Activated T-helper 17 cell treated with anti-CD3 and anti-CD28 coated beads, Interleukin-2, amount 50 U/mL, for 72 hours (primary cell): ENCODE measurements at places on chromosomes 3 and 15. TPM values are rescaled to one million over a fixed set of nuclear protein-coding genes. Genes with fewer than 3 reads are reported as not detected.
A peak's percentile ranks its signal among the peaks of the same experiment; 100 is the strongest.

GRAMD1C gene
- total RNA-seq = 0.56 TPM

DNA sequence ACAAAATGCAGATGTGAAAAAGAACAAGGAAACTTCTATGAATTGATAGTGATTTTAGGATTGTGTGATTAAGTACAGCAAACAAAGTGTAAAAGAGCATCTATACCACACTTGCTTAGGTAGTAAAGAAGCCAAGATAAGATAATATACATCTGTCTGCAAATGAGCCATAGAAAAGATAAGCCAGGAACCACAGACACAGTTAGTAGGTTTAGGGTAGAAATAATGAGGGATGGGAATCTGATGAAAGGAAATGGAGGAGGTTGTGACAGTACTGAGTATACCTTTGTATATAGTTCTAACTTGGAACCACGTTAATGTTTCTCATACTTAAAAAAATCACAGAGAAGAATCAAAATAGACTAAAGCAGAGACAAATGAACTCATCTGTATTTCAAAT lies 54.0 kb downstream of the TCF12 start:
- no peak for ATAC-seq

DNA sequence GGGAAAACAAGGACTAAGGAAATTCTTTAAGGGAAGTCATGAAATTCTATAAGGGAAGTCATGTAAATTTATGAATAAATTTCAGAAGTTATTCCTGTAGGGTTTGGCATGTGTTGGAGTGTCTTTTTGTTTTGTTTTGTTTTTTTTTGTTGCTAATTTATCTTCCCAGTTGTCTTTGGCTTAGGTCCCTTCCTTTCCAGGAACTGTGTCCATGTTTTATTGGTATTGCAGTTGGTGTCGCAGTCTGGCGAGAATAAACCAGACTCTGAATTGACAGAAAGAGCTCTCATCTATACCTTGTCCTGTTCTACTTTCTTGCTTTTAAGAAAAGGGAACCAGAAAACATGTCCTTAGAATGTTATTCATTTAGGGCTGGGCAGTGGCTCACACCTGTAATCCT lies 57.6 kb downstream of the SGO1 start:
- ATAC-seq = no peak

DNA sequence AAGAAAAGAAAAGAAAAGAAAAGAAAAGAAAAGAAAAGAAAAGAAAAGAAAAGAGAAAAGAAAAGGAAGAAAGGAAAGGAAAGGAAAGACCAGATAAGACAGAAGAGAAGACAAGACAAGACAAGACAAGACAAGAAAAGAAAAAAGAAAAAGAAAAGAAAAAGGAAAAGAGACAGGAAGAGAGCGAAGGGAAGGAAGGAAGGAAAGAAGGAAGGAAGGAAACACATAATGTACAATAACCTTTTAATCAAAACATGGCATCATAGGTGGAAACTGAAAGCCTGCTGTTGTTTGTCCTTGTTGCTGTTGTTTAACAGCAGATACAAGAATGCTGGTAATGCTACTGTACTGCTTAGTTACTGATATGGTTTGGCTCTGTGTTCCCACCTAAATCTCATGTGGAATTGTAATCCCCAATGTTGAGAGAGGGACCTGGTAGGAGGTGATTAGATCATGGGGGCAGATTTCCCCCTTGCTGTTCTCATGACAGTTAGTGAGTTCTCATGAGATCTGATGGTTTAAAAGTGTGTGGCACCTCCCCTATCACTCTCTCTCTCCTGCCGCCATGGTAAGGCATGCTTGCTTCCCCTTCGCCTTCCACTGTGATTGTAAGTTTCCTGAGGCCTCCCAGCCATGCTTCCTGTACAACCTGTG lies 67.3 kb downstream of the MCF2L2 start:
- no peak for ATAC-seq

DNA sequence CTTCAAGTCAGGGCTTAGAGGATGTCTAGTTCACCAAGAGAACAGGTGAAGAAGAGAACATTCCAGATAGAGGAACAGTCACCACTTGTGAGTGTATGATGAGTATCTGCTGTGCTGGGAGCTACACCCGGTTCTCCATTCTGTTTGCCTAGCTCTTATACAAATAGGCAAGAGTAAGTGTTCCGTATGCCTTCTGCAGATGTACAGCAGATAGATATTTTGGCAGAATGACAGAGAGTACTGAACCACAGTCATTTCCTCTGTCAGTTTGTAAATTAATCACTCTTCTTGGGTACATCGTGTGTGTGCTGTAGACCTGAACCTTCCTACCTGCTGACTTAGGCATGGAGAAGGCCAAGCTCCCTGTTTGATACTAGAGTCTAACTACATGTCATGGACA lies 108.3 kb upstream of the CTDSPL start:
- ATAC-seq = no peak

DNA sequence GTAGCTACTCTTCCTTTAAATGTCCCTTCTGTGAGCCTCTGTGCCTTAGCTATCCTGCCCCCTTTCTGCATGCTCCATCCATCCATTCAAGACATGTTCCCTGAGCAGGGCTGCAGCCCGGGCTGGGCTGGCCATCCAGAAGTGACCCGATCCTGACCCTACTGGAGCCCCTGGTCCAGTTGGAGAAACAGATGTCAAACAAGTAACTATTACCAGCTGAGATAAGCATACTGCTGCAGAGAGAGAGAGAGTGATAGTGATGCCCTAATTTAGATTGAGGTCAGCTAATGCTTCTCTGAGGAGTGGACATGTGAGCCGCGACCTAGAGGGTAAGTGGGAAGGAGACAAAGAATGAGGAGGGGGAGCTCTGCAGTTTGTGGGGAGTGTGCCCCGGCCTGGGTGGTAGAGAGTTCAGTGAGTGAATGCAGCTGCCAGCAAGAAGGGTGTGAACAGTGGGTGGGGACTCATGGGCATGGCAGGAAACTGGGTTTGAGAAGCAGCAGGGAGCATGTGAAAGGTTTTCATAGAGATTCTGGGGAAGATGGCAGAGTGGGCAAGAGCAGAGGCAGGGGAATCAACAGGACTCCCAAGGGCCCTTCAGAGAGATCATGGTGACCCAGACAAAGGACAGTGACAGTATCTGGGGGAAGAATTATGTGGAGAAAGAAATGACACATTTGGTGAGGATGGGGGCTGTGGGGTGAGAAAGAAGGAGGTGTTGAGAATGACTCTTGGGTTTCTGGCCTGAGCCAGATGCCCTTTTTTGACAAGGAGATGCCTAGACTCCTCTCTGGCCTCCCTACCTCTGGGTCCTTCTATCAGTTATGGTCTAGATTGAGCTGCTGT lies 44.9 kb downstream of the CHCHD6 start:
- ATAC-seq = no peak

LDHAL6B gene
- not detected for total RNA-seq

GRCh38 chr3:134681522-134681900 lies 30.7 kb upstream of the KY start:
- ATAC-seq = no peak

DNA sequence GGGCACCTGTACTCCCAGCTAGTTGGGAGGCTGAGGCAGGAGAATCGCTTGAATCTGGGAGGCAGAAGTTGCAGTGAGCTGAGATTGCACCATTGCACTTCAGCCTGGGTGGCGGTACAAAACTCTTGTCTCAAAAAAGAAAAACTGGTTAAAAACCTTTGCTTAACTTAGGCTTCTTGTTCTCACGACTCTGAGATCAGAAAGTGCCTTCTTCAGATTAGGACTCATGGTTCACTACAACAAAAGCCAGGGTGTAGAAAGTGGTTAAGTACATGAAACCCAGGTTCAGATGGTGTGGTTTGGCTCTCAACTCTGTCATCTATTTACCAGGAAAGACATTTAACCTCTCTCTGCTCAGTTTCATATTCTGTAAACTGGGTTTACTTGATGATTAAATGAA lies 168.4 kb downstream of the TUSC7 start:
- no peak for ATAC-seq

DNA sequence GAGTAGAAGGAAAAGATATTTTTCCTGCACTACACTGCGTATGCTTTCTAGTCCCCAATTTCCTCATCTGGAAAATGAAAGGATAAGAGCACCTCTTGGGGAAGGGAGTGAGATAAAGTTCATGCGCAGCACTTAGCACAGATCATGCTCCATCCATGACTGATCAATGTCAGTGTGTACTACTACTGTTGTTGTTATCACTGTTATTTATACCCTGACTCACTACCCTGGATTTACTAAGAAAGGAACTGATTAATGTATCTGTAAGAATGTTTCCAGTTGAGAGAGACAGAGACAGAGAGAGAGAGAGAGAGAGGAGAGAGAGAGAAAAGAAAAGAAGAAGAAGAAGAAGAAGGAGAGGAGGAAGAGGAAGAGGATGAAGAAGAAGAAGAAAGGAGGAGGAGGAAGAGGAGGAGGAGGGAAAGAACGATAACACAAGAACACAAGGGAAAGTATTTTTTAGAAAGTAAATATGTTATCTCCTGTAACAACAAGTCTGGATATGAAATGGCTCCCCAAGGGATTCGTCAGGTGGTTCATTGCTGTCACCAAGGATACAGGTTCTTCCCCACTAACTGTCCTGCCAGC lies 212.2 kb upstream of the PROK2 start:
- peak; percentile 41 for ATAC-seq

IGSF11 gene
- total RNA-seq = 0.24 TPM

MYO9A gene
- 29.3 TPM for total RNA-seq

- no peak for ATAC-seq
Observed at GRCh38 chr3:120506828-120507774, 56.3 kb upstream of the FSTL1 start.

SNTN gene
- not detected for total RNA-seq

PP2D1 gene
- total RNA-seq = not detected

DNA sequence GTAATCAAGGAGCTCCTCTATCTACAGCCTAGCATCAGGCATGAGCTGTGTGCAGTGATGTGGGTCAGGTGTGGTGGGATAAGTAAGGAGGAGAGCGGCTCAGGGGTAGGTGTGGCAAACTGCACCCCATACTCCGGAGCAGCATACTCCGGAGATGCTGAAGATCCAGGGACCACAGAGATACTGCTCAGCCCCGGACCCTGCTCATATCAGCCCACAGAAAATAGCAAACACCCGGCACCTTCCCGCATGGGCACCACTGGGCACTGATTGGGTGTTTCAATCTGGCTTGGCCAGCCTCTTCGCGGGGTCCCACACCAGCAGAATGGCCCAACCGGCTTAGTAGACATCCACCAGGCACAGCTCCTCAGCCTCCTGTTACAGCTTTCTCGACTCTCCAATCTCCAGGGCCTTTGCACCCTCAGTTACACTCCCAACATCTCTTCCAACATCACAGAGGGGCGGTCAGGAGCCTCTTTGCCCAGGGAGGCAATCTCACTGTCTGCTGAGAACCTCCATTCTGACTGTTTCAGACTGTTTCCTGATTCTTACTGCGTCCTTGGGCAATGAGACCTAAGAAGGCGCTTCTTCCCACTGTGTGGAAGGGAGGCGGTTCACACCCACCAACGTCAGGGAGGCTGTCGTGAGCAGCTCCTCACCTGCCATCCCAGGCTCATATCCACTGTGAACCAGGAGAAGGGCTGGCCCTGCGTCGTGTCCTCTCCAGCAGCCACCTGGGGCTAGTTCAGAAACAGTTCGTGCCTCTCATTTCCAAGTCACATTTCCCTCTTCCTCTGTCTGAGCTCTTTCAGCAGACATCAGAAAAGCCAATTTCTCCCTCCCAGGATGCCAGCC lies 59.8 kb downstream of the CAPN7 start:
- no peak for ATAC-seq

DNA sequence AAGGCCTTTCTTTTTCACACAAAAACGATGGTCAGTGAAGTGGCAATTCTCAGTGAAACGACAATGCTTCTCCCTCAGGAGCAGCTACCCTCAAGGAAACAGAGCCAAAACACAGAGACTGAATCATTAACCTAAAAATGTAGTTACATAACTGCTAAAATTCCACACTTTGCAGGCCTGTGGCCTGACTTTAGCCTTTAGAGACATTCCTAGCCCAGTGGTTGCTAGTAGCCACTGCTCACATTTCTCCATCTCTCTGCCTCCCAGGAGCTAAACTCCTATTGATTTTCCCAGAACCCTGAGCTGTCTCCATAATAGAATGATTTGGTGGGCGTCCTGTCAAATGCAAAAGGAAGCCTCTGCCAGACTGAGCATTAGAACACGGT lies 630.1 kb upstream of the KCNMB2 start:
- ATAC-seq = no peak

ARHGAP11A gene
- total RNA-seq = 114 TPM

KLF15 gene
- total RNA-seq = 0.16 TPM

TMCO5A gene
- total RNA-seq = not detected

GRCh38 chr3:45765958-45766357 lies 30.4 kb downstream of the SLC6A20 start:
- ATAC-seq = no peak

- ATAC-seq = peak; percentile 46
Observed at GRCh38 chr15:85649372-85649771, 145.4 kb downstream of the KLHL25 start.

- ATAC-seq = no peak
Observed at GRCh38 chr3:79032686-79033318, 735.0 kb downstream of the ROBO1 start.

DNA sequence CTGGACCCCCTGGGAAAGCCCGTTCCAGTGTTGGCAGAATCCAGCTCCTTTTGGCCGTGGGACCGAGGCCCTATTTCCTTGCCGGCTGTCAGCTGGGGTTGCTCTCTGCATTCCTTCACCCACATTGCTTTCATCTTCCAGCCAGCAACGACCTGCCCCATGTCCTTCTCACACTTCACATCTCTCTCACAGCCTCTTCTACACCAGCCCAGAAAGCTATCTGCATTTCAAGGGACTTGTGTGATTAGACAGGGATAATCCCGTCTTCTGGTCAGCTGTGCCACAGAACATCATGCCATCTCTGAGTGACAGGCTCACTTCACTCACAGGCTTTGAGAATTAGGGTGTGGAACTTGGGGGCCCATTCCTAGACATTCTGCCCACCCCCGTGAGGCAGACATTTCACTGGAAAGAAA lies 16.4 kb downstream of the EFCC1 start:
- no peak for ATAC-seq

DNA sequence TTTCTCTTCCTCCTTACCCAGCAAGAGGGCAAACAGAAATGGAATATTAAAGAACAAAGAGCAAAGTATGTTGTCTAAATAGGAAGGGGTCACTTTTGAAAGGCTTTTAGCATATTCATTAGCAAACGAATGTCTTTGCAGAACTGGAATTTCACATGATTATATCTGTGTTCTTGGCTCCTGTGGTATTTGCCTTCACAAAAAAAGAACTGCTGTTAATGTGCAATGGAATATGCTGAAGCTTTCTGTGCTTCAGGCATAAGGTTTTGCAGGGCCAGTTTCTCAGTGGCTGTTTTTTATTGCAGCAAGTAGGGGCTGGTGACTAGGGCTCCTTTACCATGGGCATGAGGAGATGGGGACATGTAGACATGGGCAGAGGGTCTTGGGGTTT lies 173.4 kb downstream of the USP13 start:
- ATAC-seq = no peak

DNA sequence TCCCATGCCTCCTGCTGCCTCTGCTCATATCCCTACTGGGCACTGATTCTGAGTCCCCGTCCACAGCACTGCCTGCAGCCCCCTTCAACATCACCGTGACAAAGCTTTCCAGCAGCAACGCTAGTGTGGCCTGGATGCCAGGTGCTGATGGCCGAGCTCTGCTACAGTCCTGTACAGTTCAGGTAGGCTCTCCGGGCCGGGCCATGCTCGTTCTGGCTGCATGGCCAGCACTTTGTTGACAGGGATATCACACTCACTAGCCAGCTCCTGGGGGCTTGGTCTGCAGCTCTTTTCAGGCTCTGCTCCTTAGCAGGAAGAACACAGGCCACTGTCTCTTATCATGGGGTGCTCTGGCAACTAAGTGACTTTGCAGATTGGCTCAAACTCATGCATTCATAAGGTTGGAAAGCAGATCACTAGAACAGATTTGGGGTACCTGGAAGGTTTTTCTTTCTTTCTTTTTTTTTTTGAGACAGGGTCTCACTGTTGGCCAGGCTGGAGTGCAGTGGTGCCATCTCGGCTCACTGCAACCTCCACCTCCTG lies 6.0 kb downstream of the TYRO3 start:
- no peak for ATAC-seq
